ENCODE measurements at places on chromosomes 11 and 22.

DNA sequence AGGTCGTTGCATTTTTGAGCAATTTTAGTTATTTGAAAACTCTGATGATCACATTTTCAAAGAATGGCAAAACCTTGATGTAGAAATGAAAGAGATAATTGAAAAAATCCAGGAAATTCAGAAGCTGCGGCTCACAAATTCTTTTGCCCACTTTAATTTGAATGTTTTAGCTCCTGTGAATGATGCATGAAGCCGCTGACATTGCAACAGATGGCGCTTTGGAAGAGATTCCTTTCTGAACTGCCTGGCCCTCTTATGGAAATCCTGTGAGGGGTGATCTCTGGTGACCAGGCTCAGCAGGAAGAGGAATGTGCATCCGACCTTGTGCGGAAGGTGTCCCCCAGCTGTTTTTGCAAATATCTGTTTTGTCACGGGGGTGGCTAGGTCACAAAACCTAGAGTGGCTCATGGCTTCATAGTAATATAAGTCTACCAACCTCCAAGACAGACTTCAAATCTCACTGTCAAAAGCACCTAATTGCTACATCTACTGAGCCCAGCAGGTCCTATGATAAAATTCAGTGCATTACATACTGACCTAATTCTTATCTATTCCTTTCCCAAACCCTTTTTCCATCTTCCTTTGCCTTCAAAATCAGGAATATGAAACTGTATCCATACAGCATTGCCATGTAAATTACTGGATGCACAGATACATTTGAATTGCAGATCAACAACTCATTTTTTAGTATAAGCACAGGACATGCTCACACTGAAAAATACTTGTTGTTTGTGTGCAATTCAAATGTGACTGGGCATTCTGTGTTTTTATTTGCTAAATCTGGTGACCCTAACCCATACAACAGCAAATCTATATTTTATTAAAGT lies 412.7 kb downstream of the ETS1 start:
- DNase-seq: peak; percentile 64

DNA sequence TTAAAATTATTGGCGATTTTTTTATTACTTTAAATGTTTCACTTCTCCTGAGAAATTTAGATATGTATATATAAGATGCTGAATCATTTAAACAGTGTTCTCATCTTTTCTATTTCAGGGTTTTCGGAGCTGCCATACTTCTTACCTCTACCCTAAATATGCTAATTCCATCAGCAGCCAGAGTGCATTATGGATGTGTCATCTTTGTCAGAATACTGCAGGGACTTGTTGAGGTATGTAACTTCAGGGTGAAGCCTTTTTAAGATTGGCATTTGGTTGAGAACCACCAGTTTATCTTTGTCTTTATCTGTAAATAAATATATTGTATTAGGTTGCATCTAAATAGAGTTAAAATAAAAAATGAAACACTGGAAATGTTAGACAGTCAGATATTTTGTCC lies 21.1 kb downstream of the SLC17A6 start:
- no peak for DNase-seq

GRCh38 chr22:49026494-49027367 lies 800.9 kb downstream of the BRD1 start:
- DNase-seq: no peak

DNA sequence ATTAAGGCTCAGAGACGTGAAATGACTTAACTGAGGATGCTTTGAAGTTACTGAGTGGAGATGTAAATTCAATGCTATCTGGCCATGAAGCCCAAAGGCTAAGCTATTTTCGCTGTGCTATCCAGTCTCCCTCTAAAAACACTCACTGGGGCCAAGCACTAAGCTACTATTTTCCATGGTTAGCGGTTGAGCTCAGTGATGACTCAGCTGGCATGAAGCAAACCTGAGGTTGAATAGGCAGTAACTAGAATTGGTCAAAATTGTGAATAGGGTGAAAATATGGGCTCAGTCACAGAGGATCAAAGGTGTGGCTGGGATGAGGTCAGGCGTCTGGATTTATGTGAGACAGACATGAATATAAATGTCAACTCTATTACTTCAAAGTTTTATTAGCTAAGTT lies 564.2 kb upstream of the KIRREL3 start:
- peak; percentile 43 for DNase-seq

GRCh38 chr11:20274031-20274430 lies 89.5 kb upstream of the HTATIP2 start:
- DNase-seq: no peak

- no peak for DNase-seq
Measured at GRCh38 chr11:103338621-103339484, 229.6 kb downstream of the DYNC2H1 start.

DNA sequence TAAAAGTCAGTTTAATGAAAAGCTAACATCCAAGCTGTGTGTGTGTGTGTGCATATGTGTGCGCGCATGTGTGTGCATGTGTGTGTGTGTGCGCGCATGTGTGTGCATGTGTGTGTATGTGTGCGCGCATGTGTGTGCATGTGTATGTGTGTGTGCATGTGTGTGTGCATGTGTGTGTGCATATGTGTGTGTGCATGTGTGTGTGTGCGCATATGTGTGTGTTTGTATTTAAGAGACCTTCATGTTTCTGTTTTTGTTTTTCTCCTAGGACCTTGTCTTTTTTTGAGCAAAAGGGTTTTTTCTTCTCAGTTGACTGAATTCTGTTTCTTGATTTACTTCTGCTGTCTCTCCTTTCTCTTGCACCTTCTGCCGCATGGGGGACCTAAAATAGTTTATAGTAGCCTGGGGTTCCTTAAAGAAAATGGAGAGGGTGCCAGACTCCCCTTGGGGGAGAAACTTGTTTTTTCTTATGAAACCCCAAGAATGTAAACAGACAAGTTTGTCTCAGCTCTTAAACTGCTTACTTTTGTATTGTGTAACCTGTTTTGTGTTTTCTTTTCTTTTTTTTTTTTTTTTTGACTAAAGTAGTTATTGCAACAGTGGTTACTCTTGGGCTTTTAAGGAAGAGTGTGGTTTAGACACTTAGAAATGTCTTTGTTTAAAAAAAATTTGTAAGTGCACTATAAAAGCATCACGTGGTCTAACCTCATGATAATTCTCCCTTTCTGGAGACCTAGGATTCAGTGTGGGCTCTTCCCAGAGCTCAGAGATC lies 53.0 kb downstream of the OSBPL5 start:
- no peak for DNase-seq
